ENCODE measurements at places on chromosomes 7 and 10.

GRCh38 chr7:41060796-41061195 is 642.1 kb downstream of the INHBA start:
- DNase-seq, result no peak

DNA sequence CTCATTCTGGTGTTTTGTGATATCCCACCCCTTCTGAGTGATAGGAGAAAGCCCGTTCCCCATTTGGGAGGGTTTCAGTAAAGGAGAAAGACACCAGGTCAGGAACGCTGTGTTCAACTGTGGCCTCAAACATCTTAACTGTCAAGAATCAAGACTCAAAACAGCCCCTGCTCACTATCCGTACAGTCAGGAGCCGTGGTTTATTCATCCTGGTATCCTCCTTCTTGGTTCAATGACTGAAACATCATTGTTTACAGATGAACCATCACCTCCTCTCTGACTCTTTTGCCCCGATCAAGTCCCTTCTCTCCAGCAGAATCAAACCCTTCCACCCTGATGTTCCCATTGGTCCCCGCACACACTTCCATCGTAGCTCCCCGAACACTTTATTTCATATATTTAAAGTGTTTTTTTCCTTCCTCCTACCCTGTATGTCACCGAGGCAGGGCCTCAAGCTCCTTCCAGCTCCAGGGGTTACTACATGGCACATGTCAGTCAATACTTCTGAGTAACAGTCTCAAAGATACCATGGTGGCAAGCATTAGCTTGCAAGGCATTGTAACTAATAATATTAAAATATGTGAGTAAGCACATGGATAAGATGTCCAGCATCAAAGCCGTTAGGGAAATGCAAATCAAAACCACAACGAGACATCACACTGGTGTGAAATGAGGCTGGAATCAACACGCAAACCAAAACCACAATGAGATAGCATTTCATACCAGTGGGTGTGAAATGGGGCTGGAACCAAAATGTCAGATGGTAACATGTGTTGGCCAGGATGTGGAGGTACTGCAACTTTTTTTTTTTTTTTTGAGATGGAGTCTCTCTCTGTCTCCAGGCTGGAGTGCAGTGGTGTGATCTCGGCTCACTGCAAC is 124.7 kb upstream of the C1QL3 start:
- DNase-seq, result no peak

DNA sequence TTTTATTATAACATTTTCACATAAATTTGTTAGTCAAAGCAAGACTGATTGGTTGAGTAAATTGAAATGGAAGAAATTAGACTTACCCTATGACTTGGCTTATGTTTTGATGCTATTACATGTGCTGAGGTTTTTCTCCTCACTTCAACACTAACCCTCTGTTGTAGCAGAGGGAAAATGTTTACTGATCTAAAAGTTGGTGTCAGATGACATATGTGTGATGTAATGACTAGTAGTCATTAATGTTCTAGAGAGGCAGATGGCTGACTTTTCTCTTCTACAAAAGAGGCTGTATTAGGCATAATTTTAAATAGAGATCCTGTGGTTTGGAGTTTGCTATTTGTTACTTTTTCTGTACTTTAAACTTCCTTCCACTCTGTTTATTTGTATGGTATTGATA is 266.0 kb downstream of the BBS9 start:
- peak; percentile 19 for DNase-seq

- no peak for DNase-seq
These were observed 153.3 kb downstream of the POU6F2 start for GRCh38 chr7:39130857-39131526.

- DNase-seq, result no peak
These were observed 42.3 kb downstream of the SUGCT start for GRCh38 chr7:40177071-40177470.

DNA sequence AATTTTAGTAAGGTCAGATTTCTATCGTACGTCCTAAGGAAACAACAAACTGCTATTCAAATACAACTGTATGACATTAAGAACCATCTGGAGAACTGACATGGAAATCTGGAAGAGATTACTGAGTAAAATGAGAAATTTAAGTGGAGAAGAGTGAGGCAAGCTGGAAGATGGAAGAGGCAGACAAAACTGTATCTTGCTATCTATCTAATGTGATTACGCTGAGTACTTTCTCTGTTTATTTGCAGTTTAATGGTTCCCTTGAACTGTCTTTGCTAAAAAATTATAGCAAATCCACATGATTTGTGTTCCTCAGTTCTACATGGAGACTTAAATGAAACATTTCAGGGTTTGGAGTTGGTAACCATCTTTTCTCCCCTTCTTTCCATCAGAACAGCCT is 927.1 kb upstream of the MBL2 start:
- no peak for DNase-seq

GRCh38 chr7:137269240-137269639 is 74.3 kb downstream of the PTN start:
- DNase-seq, result no peak

GRCh38 chr7:6160191-6160623 is 112.2 kb downstream of the CYTH3 start:
- peak; percentile 84 for DNase-seq

GRCh38 chr7:132871419-132871818 is 210.5 kb downstream of the CHCHD3 start:
- DNase-seq, result no peak

DNA sequence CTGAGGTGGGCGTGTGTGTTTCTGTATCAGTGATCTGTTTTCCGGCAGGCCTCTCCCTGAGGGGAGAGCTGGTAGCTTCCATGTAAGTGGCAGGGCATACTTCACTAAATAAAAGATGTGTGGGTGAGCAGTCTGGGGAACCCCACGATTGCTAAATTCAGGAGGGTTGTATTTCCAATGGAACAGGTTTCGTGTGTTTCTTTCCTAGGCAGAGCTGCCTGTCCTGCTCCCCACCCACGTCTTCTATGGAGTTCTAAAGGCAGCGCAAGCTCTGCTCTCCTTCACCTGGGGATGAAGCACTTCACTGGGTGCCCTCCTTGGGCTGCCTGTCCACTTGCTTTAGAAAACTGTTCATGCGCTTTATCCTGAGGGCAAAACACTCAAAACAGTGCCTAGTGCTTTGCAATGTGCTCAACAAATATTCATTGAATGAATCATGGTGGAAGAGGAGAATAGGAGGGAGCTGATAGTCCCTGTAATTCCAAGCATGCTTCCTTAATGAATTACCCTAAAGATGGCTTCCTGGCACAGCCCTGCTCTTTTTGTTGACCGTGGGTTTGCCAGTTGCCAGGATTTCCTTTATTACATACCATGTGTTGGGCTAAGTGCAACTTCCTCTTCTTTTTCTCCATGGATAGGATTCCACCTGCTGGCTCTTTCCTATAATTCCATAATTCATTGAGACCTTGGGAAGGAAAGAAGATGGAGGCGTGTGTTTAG is 50.6 kb upstream of the SRPK2 start:
- DNase-seq, result peak; percentile 68

GRCh38 chr7:17159500-17160037 is 138.9 kb upstream of the AHR start:
- DNase-seq, result no peak
